ENCODE measurements at places on chromosomes 12 and 14.

- no peak for DNase-seq
Measured at GRCh38 chr12:24896171-24896570, 52.7 kb downstream of the BCAT1 start.

DNA sequence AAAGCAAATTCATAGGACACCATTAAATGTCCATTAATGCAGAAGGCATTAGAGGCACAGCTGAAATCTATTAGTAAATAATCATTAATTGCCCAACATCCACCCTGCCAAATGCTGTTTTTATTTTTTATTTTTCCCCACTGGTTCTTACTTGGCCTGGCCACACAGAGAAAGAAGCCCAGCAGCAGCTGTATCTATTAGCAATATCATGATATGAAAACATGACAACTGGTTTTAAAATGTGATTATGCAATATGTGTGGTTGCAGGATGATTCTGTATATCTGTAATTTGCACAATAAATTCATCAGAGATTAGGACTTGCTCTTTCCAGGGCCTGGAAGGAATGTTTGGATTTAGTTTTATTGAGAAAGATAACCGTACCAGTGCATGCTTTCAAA is 44.9 kb downstream of the SIX6 start:
- DNase-seq, result no peak

- no peak for DNase-seq
Measured at GRCh38 chr14:23128969-23129758, 10.1 kb upstream of the CEBPE start.

GRCh38 chr14:74574090-74574433 is 38.0 kb downstream of the LTBP2 start:
- DNase-seq, result no peak

DNA sequence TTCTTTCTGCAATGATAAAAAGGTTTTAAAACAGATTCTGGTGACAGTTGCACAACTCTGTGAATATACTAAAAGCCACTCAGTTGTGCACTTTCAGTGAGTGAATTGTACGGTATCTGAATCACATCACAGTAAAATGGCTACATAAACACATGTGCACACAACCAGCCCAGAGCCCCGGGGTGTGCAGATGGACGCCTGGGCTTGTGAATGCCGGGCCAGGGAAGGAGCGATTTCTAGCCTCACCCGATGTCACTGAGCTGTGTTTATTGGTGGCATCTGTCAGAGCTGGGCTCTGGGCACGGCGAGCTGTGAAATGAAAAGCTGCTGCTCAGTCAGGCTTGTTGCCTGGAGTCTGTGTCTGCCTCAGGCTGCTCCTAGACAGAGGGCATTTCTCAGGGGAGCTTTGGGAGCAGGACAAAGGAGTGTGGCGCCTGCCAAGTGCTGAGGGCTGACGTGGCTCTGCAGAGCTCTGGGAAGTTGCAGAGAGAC is 25.9 kb downstream of the RHOF start:
- DNase-seq, result no peak
